Activated T-helper 1 cell treated with anti-CD3 and anti-CD28 coated beads, Interleukin-2, amount 50 U/mL, for 16 hours (primary cell): ENCODE measurements at places on chromosomes 16 and 17.

DNA sequence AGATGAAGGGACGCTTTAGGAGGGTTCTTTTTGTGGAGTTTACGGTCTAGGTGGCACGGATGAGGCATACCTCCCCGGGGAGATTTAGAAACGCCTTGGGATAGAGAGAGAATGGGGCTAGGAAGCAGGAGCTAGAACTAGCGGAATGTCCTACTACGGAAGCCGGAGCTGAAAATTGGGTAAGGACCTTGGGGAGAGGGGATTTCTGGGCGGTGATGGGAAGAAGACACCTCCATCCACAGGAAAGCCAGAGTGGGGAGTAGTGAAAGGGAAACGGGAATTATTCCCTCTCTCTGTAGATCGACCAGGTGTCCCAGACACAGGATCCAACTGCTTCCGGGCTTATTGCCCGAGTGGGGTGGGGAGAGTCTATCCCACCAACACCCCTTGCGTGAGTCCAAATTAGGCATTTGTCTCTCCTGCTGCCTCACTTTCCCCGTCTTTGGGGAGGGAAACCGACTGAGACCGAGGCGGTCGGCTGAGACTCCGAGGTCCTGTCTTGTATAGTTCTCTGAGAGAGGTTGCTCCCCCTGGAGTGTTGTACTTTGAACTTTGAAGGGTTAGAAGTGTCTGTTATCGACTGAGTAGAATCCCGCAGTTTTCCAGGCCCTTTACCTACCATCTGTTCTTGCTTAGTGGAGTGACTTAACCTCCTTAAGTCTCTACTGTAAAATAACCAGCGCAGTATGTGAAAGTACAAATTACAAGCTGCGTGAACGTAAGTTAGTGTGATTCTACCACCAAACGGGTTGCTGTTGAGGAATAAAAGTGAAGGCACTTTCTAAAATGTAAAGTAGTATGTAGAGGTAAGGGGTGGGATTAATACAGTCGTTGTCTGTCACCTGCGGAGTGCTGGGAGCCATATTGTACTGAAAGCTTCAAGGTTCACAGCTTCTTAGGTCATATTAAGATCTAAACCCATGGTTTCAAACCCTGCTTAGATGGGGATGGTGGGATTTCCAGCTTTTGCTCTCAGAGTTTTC is 1.0 kb downstream of the RSPRY1 start:
- DNase-seq, result no peak

DNA sequence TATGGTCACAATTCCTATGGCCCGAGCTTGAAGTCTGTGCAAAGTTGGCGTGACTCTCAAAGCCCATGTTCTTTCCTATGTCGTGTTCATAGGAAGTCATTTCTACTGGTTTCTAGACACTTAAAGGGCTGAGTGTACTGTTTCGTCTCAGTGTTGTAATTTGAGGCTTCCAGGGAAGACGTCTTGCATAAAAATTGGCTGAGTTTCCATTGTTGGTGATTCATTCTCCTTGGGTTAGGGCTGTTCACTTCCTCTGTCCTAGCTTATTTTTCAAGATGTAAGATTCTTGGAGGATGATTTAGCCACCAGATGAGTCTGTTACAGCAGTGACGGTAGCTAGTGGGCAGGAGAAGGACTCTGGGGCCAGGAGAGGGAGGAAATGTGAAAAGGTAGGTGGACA is 43.1 kb downstream of the PIK3R5 start:
- DNase-seq, result no peak

GRCh38 chr16:71929048-71929447 is 33.7 kb downstream of the IST1 start:
- DNase-seq, result no peak

- DNase-seq, result no peak
Measured at GRCh38 chr17:6232732-6233101, 162.5 kb downstream of the WSCD1 start.

DNA sequence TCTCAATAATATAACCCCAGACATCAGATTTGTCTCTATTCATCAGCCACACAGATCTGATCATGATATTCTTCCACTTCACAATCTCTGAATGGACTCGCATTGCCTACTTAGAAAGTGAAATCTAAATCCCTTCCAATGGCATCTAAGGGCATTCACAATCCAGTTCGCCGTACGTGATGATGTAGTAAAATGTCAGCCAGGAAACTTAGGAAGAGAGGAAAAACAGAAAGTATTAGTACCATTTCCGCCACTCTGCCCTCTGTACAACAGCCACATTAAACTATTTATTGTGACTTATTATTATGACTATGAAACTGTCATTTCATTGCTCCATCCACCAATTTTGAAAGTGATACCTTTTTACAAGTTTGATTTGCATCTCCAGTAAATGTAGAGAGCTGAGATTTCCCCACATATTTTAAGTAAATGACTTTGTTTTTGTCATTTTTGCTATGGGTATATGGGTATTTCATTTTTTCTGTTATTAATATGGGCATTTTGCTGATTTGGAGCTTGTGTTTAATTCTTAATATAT is 69.4 kb upstream of the SMIM36 start:
- DNase-seq, result no peak

- DNase-seq, result no peak
Measured at GRCh38 chr17:17700251-17700969, 19.2 kb downstream of the RAI1 start.

- DNase-seq, result no peak
Measured at GRCh38 chr16:4913130-4913773, 23.7 kb downstream of the PPL start.

DNA sequence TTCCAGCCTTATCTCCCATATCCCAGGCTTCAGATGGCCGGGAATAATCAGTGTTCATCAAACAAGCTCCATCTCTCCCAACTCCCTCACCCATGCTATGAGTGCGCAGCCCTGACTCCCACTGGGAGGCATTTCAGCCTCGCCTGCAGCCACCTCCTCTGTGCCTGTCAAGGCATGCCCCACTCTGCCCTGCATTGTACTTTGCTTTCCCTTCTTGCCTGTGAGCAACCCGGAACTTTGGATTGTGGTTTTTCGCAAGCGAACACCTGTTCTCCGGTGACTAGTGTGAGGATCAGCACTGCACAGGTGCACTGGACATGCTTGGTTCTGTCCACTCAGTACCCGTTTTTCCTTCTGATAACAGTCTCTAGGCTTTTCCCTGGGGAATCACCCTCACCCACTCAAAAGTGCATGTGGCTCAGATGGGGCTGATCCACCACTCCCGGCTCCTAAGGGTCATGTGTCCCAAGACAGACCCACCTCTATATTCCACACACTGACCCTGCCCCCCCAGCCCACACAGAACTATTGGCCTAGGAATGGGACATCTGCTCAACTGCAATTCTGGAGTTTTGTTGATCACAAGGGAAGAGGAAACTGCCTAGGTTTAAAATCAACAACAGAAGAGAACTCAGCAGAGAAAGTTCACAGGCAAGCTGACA is 9.1 kb downstream of the CHST6 start:
- no peak for DNase-seq

- DNase-seq, result no peak
Measured at GRCh38 chr17:68646626-68647526, 45.7 kb upstream of the FAM20A start.

DNA sequence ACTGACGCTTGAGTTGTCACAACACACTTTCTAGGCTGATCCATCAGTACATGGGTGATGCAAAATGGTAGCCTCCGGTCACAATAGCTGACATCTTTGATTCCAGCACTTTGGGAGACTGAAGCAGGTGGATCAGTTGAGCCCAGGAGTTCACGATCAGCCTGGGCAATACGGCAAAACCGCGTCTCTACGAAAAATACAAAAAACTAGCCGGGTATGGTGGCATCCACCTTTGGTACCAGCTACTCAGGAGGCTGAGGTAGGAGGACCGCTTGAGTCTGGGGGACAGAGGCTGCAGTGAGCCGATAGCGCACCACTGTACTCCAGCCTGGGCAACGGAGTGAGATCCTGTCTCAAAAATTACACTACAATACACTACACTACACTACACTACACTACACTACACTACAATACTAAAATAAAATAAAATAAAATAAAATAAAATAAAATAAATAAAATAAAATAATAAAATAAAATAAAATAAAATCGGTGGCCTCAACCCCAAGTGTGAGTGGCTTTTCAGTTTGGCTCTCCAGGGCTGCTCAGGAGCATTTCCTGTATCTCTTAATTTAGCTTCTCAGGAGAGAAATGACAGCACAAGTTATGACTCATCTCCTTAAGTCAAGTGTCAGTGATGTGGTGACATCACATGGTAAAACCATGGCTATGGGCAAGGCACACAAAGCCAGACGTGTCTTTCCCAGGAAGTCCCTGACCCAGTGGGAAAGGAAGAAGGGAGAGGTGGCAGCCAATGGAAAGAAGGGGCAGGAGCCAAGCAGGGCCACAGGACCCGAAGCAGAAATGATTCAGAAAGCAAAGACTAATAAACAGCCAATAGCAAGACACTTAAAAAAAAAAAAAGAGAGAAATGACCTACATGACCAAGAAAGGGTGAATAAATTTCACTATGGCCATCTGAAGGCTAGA is 75.3 kb upstream of the TBC1D3K start:
- no peak for DNase-seq

- no peak for DNase-seq
Measured at GRCh38 chr17:74882517-74883240, 9.9 kb upstream of the FDXR start.
